Tibial nerve (tissue), 4 donors: ENCODE measurements at places on chromosomes 6 and 20. TPM values are rescaled to one million over a fixed set of nuclear protein-coding genes. Genes with fewer than 3 reads are reported as not detected.

GRCh38 chr6:170102582-170103481, 188.0 kb downstream of the DLL1 start:
- no peak for DNase-seq

The C6orf58 gene
- not detected for total RNA-seq

DNA sequence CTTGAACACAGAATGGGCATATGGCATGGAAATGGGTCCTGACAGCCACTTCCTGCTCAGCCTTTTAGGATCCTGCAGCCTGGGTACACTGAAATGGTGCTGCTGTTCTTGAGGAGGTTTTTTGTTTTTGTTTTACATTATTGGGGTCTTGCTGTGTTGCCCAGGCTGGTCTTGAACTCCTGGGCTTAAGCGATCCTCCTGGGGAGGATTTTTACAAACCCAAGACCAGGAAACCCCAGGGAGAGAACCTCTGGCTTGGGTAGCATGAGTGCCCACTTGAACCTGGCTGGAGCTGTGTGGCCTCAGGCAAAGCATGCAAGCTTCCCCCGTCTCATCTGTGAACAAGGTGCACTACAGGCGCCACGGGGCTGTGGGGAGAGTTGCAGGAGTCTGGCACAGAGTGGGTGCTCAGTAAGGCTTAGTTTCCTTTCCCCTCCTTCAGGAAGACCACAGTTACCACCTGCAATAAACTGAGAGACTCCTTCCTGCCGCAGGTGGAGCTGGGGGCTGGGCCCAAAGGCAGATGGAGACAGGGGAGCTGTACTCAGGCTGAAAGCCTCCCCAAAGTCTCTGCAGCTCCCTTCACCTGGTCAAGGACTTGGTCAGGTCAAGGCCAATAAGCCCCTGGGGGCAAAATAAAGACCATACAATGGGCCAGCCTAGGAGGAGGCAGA, 1.8 kb downstream of the SLA2 start:
- DNase-seq: no peak

GRCh38 chr6:13076575-13076974, 251.8 kb downstream of the TBC1D7 start:
- DNase-seq: no peak

DNA sequence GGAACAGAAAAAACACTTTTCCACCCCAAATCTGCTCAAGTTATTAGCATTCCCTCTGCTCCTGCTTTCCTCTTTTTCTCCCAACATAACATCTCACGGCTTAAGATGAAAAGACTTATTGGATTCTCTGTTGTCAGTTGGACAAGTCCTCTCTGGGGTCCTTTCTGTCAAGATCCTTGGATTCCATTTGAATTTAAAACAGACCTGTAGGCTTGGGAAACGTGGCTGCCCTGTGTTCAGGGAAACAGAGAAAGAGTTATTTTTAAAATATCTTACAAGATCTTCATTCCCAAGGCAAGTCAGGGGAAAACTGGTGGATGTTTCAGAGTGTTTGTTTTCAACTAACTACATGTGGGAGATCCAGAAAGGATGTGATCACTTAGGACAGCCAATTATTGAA, 322.9 kb downstream of the SAMD5 start:
- no peak for DNase-seq

The IMPG1 gene
- not detected for total RNA-seq

GRCh38 chr6:4039348-4039747, 39.6 kb downstream of the FAM217A start:
- no peak for DNase-seq

DNA sequence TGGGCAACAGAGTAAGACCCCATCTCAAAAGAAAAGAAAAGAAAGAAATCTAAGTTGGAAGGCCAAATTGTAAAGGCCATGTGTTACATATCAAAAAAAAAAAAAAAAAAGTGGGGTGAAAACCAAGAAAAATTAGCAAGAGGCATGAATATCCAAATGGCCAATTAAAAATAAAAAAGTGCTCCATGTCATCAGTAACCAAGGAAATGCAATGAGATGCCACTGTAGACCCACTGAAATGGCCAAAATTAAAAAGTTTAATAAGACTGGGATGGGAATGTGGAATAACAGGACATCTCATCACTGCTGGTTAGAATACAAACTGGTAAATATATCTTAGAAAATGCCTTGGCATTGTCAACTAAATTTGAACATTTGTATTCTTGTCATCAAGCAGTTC, 30.1 kb upstream of the BCLAF1 start:
- no peak for DNase-seq

The TPD52L2 gene
- total RNA-seq: 116 TPM

The GTSF1L gene
- not detected for total RNA-seq
